Vagina (tissue), 2 donors: ENCODE measurements at places on chromosomes 11 and 22. TPM values are rescaled to one million over a fixed set of nuclear protein-coding genes. Genes with fewer than 3 reads are reported as not detected.

C11orf87 gene
- total RNA-seq: not detected

GRCh38 chr11:57964660-57965059 is 59.0 kb upstream of the OR9Q1 start:
- no peaks in the 10 kb centered on the region for H3K36me3 ChIP-seq
- H3K27me3 ChIP-seq: no peaks in the 10 kb centered on the region
- no peaks in the 10 kb centered on the region for H3K4me1 ChIP-seq
- no peak overlapping the region for H3K4me3 ChIP-seq
- no peak for DNase-seq

DNA sequence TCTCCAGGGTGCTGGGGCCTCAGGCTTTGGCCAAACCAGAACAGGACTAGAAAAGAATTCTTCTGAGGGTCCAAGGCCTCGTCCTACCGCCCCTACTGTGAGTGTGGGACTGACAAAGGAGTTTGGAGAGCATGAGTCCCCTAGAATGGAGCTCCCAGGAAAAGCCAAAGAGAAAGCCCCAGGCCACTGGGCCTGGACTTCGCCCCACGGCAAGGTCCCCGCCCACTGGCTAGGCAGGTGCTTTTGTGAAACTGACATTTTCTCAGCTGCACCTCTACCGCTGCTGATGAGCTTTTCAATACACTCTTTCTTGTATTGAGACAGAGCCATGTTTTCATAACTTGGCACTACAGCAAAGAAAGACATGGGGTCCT is 9.7 kb upstream of the FGF3 start:
- H3K27ac ChIP-seq: no peak overlapping the region
- no peaks in the 10 kb centered on the region for H3K36me3 ChIP-seq
- no peak for DNase-seq
- H3K4me3 ChIP-seq: no peak overlapping the region
- no peaks in the 10 kb centered on the region for H3K27me3 ChIP-seq
- H3K4me1 ChIP-seq: no peaks in the 10 kb centered on the region

MUC5AC gene
- not detected for total RNA-seq

APOL5 gene
- total RNA-seq: not detected

DNA sequence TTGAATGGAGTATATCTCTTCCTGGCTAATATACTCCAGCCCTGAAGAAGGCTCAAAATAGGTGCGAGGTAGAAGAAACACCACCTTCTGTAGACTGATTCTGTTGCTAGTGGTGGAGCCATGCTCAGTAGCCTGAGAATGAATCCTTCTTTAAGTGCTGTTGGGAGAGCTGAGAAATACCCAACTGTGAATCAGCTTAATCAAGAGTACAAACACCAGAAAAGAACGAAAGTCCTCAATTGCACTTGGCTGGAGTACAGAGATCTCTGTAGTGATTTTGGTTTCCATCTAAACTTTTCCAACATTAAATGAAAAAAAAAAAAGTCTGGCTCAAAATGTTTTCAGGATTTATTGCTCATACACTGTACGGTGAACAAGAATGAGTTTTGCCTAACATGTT is 619.1 kb downstream of the METTL15 start:
- H3K4me3 ChIP-seq: no peak overlapping the region
- no peaks in the 10 kb centered on the region for H3K36me3 ChIP-seq
- no peaks in the 10 kb centered on the region for H3K27me3 ChIP-seq
- DNase-seq: no peak

DNA sequence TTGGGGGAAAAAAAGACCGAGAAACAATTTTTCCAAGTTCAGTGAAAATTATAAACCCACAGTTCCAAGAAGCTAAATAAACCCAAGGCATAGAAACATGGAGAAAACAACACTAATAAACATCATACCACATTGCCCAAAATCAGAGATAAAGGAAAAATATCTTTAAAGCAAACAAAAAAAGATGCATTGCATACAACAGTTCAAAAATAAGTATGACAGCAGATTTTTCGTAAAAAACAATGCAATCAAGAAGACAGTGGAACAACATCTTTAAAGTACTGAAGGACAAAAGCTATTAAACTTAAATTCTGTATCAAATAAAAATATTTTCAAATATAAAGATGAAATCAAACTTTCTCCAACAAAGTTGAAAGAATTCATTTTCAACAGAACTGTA is 921.3 kb downstream of the METTL15 start:
- H3K27me3 ChIP-seq: no peaks in the 10 kb centered on the region
- H3K36me3 ChIP-seq: no peaks in the 10 kb centered on the region
- H3K4me3 ChIP-seq: no peak overlapping the region
- no peak for DNase-seq
- no peaks in the 10 kb centered on the region for H3K4me1 ChIP-seq
- no peak overlapping the region for H3K27ac ChIP-seq

DNA sequence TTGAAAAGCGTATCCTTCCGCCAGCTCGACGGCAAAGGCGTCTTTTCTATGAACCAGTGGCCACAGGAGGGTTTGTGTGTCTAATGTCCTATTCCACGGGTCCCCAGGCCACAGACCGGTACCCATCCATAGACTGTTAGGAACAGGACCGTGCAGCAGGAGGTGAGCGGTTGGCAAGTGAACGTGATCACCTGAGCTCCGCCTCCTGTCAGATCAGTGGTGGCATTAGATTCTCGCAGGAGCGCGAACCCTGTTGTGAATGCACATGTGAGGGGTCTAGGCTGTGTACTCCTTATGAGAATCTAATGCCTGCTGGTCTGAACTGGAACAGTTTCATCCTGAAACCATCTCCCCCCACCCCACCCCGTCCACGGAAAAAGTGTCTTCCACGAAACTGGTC is 62.7 kb upstream of the KCNQ1OT1 start:
- H3K4me3 ChIP-seq: no peak overlapping the region
- no peaks in the 10 kb centered on the region for H3K4me1 ChIP-seq
- no peaks in the 10 kb centered on the region for H3K36me3 ChIP-seq
- DNase-seq: peak; percentile 77
- H3K27me3 ChIP-seq: no peaks in the 10 kb centered on the region

DNA sequence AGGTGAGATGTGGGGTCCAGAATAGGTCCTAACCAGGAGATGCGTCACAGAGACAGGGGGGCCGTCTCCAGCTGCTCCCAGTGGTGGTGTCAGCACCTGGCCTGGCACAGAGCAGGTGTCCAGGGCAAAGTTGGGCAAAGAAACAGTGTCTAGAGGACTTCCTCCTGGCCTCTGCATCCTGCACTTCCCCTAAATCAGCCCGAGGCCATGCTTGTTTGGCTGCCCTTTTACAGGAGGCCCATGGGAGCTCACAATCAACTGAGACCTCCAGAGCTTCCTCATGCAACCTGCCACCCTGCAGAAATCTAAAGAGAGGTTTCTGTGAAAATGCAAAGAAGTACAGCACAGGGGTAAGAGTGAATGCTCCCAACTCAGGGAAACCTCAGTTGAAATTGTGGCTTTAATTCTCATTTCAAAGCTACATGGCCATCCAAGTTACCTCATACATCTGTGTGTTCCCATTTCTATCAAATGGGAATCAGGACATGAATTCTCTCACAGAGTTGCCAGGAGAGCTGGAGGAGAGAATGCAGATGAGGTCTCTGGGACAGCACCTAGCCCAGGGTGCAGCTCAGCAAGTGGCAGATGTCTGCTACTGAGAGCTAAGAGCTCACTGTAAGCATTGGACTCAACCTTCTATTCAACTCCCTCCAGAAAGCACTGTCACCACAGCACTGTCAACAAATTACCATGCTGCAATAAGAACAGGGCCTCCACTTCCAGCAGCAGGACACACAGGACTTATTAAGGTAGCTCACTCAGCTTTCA is 32.6 kb downstream of the TCIRG1 start:
- no peak overlapping the region for H3K27ac ChIP-seq
- H3K4me3 ChIP-seq: no peak overlapping the region
- peaks cover 26% of the 10 kb centered on the region for H3K36me3 ChIP-seq
- H3K27me3 ChIP-seq: no peaks in the 10 kb centered on the region

BATF2 gene
- total RNA-seq: not detected

GRCh38 chr11:60657888-60658287 is 41.5 kb upstream of the MS4A8 start:
- no peaks in the 10 kb centered on the region for H3K36me3 ChIP-seq
- no peaks in the 10 kb centered on the region for H3K4me1 ChIP-seq
- H3K27me3 ChIP-seq: no peaks in the 10 kb centered on the region
- no peak overlapping the region for H3K27ac ChIP-seq
- no peak overlapping the region for H3K4me3 ChIP-seq

MPPED2 gene
- 4.4 TPM for total RNA-seq

- no peaks in the 10 kb centered on the region for H3K4me1 ChIP-seq
- no peaks in the 10 kb centered on the region for H3K27me3 ChIP-seq
- no peak overlapping the region for H3K4me3 ChIP-seq
- no peak for DNase-seq
- H3K27ac ChIP-seq: no peak overlapping the region
These were observed 41.9 kb upstream of the WNT11 start for GRCh38 chr11:76248210-76248609.

DNA sequence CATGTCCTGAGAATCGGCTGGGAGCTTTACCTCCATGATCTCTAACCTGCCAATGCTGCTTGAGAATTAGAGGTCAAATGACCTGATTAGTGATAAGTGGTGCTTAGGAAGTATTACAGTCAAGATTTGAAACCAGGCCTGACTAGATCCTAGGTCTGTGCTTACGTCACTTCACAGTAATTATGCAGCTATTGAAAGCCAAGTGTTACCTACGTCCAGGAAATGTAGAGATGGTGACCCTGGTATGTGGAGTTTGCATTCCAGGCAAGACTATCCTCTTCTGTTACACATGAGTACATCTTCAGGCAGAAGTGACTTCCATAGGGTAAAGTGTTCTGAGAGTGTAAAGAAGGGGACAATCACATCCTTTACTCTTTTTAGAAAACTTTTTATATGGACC is 530.4 kb upstream of the TENM4 start:
- no peaks in the 10 kb centered on the region for H3K27me3 ChIP-seq
- H3K4me3 ChIP-seq: no peak overlapping the region
- H3K4me1 ChIP-seq: peaks cover 6% of the 10 kb centered on the region
- no peaks in the 10 kb centered on the region for H3K36me3 ChIP-seq
- no peak overlapping the region for H3K27ac ChIP-seq

GRCh38 chr22:30680991-30681770 is 13.5 kb upstream of the OSBP2 start:
- H3K36me3 ChIP-seq: no peaks in the 10 kb centered on the region
- H3K4me3 ChIP-seq: no peak overlapping the region
- no peaks in the 10 kb centered on the region for H3K4me1 ChIP-seq
- DNase-seq: no peak

DNA sequence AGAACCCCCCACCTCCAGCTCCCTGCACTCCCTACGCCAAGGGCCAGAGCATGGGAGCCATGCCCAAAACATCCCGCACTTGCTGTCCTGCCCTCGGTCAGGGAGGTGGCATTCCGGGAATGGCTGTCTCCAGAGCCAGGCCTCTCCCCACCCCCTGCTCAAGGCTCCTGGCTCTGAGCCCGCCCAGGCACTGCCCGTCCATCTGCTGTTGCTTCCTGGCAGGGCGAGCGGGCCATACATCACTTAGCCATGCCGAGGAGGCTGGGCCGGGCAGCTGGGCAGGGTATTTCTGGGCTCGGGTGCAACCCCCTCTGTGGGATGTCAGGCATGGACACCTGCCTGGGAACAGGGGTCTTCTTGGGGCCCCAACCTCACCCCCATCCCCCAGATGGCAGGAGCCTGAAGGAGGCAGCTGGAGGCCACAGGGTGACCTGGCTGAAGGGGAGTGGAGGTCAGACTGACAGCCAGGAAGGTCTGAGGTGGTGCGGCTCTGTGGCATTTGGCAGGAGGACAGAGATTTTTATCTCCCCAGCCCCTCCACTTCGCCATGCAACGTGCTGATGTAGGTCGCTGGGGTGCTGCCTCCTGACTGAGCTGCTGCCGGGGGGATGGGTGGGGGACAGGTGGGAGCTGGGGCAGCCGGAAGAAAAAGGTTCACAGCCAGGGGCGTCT is 8.7 kb upstream of the CABP7 start:
- H3K27ac ChIP-seq: no peak overlapping the region
- DNase-seq: no peak
- no peaks in the 10 kb centered on the region for H3K36me3 ChIP-seq
- no peaks in the 10 kb centered on the region for H3K4me1 ChIP-seq

DNA sequence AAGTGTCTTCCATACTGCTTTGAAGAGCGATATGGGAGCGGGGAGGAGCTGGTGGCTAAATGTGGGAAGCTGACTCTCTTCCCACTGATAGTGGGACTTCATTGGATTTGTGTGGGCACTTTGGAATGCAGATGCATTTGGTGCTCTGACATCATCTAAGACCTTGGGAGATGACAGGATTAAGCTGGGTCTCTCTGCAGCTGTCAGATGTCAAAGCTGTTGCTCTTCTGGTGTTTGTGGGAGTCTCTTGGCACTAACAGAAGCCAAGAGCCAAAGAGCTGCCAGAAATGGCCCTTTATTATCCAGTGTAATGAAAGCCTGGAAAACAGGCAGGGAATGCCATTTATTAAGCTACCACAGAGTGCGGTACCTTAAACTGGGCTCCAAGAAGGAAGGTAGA is 20.6 kb downstream of the GRAMD1B start:
- H3K27ac ChIP-seq: no peak overlapping the region
- no peaks in the 10 kb centered on the region for H3K27me3 ChIP-seq
- no peak for DNase-seq
- no peaks in the 10 kb centered on the region for H3K4me1 ChIP-seq
- no peaks in the 10 kb centered on the region for H3K36me3 ChIP-seq
- H3K4me3 ChIP-seq: no peak overlapping the region

- no peak for DNase-seq
- H3K4me3 ChIP-seq: no peak overlapping the region
- H3K36me3 ChIP-seq: no peaks in the 10 kb centered on the region
- no peaks in the 10 kb centered on the region for H3K27me3 ChIP-seq
- H3K4me1 ChIP-seq: no peaks in the 10 kb centered on the region
These were observed 182.1 kb upstream of the SORL1-AS1 start for GRCh38 chr11:121634889-121635288.

DNA sequence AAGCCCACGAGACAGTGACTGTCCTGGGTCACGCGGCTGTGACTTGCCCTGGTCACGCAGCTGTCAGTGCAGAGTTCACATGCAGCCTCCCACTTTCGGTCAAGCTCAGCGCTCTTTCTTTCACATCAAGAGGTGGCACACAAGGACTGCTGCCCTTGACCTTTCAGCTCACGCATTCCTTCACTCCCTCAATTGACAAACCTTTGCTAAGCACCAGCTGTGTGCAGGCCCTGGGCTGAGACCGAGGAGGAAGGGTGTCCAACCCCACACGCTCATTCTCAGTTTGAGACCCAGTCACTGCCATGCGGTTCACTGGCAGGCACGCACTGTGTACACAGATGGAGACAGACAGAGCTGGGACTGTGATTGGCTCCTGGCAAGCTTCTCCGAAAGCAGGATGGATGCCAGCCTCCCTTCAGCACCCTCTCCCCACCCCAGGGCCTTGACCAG is 70.3 kb downstream of the SCUBE1 start:
- no peak for DNase-seq
- H3K27me3 ChIP-seq: no peaks in the 10 kb centered on the region
- H3K4me1 ChIP-seq: no peaks in the 10 kb centered on the region
- H3K4me3 ChIP-seq: no peak overlapping the region
- H3K36me3 ChIP-seq: no peaks in the 10 kb centered on the region

DNA sequence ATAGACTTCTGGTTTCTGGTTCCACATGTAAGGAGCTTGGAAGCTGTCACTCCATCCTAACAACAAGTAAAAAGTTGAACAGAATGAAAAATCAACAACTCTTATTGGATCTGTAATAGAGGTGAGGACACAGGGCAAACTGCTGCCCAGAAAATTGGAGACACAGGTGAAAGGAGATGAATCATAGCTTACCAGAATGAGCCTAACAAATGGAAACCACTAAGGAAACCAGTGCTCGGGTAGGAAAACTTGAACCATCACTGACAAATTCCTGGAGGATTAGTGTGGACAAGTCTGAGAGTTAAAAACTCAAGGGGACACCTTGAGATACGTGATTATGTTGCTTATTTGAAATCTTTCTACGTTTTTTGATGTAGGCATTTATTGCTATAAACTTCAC is 52.1 kb downstream of the GDPD4 start:
- H3K4me3 ChIP-seq: no peak overlapping the region
- no peaks in the 10 kb centered on the region for H3K36me3 ChIP-seq
- no peaks in the 10 kb centered on the region for H3K27me3 ChIP-seq
- DNase-seq: no peak
- peaks cover 6% of the 10 kb centered on the region for H3K4me1 ChIP-seq
